ENCODE measurements at places on chromosomes 2 and 18. TPM values are rescaled to one million over a fixed set of nuclear protein-coding genes. Genes with fewer than 3 reads are reported as not detected.

Gene VWC2L
- not detected for total RNA-seq

Gene IL1F10
- total RNA-seq = not detected

Gene RGPD4
- not detected for total RNA-seq

Gene TMEM169
- 0.69 TPM for total RNA-seq

Gene UGT1A8
- total RNA-seq = not detected

Gene IL1RL1
- 55.3 TPM for total RNA-seq

- no peak for DNase-seq
Observed at GRCh38 chr2:63054841-63055225, 4.2 kb downstream of the OTX1 start.

DNA sequence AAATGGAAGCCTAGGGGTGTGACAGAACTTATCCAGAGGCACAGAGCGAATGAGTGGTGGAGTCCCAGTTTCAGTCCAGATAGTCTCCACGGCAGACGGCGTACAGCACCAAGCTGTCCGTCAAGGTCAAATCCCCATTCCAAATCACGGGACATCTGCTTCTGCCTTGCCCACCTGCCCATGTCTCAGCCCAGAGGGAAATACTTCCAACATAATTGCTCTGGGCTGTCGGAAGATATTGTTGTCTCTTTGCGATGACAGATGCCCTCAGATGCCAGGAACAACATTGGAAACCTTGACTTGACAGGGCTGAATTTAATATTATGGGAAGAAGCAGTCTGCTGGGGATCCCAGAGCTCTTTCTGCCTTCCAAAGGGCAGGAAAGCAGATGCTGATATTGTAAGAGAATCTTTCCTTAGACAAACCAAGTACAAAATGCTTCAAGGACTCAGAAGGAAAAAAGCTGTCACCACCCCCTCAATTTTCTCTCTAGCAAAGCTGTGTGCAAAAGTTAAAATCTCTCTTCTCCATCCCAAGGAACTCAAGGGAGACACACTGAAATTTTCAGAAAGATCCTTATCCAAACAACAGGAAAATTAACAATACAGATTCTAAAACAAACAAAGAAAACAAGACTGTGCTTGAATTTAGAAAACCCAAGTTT lies 364.0 kb downstream of the LRATD1 start:
- DNase-seq = no peak

Gene VRK2
- 21.1 TPM for total RNA-seq

Gene RESP18
- total RNA-seq = not detected

Gene CLEC4F
- not detected for total RNA-seq

Gene MALT1
- total RNA-seq = 28.0 TPM
